ENCODE measurements at places on chromosomes 5 and 9. TPM values are rescaled to one million over a fixed set of nuclear protein-coding genes. Genes with fewer than 3 reads are reported as not detected.

WNT8A gene
- not detected for total RNA-seq

- no peak for DNase-seq
Measured at GRCh38 chr9:137370865-137371520, 52.0 kb downstream of the EXD3 start.

DNA sequence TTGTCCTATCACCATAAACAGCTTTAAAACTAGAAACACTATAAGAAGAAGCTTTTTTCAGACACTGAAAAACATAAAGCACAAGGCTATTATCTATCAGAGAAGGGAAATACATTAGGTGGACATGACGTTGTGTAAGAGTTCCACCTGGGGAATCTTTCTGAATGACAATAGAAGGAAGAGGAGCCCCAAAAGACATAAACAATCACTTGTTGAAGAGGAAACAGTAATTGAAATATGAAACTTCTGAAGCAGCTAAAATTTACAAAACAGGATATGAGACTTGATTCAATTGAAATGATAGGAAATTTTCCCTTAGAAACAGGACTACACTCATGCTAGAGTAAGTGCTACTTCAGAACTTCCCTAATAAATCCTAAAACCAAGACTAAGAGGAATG is 933.6 kb downstream of the EFNA5 start:
- DNase-seq: peak; percentile 5

CER1 gene
- total RNA-seq: not detected

FREM1 gene
- total RNA-seq: under 0.01 TPM

TRIM7 gene
- 5.2 TPM for total RNA-seq

GRCh38 chr5:173041881-173042762 is 14.0 kb upstream of the CREBRF start:
- DNase-seq: no peak

- DNase-seq: no peak
Measured at GRCh38 chr5:8934455-8934854, 611.4 kb downstream of the SEMA5A start.

- no peak for DNase-seq
Measured at GRCh38 chr5:27388755-27389154, 350.4 kb upstream of the CDH9 start.

- no peak for DNase-seq
Measured at GRCh38 chr9:88312517-88313103, 75.6 kb upstream of the SPIN1 start.

DEPDC1B gene
- 6.8 TPM for total RNA-seq

ANKRD31 gene
- 0.05 TPM for total RNA-seq

DNA sequence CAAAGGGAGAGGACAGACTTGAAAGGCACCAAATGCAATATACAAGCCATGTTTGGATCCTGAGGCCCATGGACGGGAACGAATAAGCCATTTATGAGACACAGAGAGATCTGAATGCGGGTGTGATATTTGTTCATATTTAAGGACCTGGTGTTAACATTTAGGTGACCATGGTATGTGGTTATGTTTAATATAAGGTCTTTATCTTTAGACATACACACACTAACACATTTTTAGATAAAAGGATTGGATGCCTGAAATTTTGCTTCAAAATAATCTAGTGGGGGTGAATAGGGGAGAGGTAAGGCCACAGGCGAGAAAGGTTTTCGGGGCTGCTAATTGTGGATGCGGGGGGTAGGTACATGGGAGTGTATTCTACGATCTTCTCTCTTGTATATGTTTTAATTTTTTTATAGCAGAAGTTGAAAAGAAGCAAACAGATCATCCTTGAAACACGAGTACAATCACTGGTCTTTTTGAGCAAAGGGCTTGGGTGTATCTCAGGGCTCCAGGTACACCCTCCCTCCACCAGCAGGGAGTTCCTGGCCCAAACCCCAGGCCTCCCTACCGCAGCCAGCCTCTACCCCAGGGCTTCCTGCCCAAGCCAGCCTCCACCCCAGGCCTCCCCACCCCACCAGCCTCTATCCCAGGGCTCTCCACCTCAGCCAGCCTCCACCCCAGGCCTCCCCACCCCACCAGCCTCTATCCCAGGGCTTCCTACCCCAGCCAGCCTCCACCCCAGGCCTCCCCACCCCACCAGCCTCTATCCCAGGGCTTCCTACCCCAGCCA is 12.2 kb downstream of the AKNA start:
- no peak for DNase-seq

Data from dermis blood vessel endothelial cell (primary cell).